Naive thymus-derived CD8-positive, alpha-beta T cell (primary cell): ENCODE measurements at places on chromosomes 7 and 10.

DNA sequence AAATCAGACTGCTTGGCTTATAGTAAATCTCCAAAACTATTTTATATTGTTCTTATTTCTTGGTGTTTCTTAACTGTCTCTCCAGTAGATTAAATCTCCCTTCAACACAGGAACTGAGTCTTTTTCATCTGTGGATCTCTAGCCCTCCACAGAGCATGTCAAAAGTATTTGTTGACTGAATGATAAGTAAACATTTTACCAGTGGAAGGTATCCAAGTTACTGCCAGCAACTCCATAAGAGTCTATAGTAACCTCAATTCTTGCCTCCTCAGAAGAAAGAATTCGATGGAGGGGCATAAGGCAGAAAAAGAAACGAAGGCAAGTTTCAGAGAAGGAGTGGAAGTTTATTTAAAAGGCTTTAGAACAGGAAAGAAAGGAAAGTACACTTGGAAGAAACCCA is 293.9 kb upstream of the DKK1 start:
- DNase-seq, result no peak

GRCh38 chr10:75771606-75772005 is 340.2 kb downstream of the LRMDA start:
- no peak for DNase-seq

DNA sequence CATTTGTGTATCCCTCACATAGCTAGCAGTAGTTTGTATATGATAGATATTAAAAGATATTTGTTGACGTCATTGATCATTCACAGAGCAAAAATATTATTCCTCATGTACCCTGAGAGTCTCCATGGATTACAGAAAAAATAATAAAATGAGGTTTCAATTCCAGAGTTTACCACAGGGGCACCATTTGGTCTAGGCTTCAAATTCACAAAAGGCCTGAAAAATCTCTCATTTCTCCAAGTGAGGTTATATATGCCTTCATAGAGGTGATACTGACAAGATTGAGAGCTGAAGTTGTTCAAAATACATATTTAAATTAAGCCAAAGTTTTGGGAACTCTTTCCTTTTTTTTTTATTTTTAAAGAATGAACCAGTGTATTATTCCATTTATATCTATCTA is 52.7 kb downstream of the TMEM26 start:
- no peak for DNase-seq

DNA sequence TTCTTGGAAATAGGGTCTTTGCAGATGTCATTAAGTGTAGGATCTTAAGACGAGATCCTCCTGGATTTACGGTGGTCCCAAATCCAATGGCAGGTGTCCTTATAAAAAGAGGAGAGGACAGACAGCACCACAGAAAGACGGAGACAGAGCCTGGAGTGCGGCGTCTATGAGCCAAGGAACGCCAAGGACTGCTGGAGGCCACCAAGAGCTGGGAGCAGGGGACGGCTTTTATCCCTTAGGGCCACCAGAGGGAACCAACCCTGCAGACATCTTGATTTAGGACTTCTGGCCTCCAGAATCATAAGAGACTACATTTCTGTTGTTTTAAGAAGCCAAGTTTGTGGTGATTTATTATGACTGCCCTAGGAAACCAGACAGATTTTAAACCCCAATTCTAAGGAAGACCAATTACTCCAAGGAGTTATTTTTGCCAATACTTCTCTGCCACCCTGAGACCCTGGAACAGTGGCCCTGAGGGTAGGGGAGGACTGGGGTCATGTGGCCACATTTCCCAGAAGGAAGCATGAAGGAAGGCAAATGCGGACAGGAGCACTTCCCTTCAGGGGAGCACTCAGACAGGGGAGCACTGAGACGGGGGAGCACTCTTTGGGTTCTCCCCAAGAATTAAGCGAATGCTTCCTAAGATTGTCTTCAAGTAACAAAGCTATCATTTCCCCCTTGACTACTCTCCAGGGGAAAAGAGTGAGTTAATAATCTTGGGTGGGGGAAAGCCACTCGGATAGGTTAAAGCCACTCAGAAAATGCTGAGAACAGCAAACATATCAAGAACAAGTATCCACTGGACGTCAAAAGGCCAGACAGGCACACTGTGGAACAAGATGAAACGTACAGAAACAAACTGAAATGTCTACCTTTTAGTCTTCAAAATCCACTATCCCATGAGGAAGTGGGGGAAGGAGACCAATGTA is 67.5 kb downstream of the CHST15 start:
- DNase-seq, result no peak

DNA sequence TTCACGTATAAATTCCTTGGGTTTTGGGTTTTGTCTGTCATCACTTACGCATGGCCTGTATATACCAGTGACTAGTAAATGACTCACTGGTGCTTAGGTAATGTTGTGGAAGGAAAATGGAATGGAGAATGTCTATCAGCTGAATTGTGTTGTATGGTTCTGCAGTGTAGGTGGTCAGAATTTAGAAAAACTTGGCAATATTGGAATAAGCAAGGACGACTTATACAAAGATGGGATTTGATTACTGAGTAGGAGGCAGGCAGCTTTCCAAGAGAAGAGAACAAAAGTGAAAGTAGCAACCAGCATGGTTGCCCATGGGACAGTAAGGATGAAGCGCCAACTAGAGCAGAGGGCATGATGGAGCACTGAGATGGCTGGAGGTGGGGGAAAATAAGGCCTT is 168.6 kb upstream of the CSTF2T start:
- DNase-seq, result no peak

DNA sequence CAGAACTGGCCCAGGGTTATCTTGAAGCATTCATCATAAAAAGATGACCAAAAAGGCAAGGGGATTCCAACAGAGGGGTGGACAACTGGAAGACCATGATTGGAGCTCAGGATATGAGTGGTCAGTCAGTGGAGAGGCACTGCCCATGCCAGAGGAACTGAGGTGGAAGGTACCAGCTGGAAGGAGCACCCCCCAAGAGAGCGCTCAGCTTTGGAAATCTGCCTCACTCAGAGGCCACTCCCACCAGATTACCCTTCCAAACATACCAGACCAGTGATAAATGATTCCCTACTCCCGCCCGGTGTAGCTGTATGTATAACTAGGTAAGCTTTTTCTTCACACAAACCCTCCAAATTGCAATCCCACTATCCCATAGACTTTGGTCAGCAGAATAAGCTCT is 257.0 kb upstream of the SLC26A5 start:
- DNase-seq, result no peak

GRCh38 chr10:33706191-33706590 is 371.7 kb upstream of the NRP1 start:
- no peak for DNase-seq

GRCh38 chr7:121192834-121193233 is 136.0 kb upstream of the WNT16 start:
- DNase-seq, result no peak

- no peak for DNase-seq
Observed at GRCh38 chr7:47188136-47188535, 393.8 kb downstream of the TNS3 start.

- no peak for DNase-seq
Observed at GRCh38 chr7:42227936-42228591, 8.9 kb downstream of the GLI3 start.

- no peak for DNase-seq
Observed at GRCh38 chr10:124827474-124827873, 25.9 kb downstream of the ABRAXAS2 start.

- no peak for DNase-seq
Observed at GRCh38 chr10:102299873-102300272, 54.5 kb downstream of the GBF1 start.

DNA sequence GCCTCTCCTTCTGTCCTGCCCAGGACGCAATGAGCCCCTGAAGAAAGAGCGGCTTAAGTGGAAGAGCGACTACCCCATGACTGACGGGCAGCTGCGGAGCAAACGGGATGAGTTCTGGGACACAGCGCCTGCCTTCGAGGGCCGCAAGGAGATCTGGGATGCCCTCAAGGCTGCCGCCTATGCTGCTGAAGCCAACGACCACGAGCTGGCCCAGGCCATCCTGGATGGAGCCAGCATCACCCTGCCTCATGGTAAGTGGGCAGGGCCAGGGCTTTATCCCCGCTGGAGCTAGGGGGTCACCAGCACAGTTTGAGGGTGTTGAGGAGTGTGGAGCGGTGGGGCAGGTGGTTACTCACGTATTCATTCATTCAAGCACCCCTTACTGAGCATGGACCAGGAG is 4.7 kb upstream of the ANKRD2 start:
- DNase-seq, result no peak

- no peak for DNase-seq
Observed at GRCh38 chr7:6256109-6256483, 16.3 kb downstream of the CYTH3 start.

DNA sequence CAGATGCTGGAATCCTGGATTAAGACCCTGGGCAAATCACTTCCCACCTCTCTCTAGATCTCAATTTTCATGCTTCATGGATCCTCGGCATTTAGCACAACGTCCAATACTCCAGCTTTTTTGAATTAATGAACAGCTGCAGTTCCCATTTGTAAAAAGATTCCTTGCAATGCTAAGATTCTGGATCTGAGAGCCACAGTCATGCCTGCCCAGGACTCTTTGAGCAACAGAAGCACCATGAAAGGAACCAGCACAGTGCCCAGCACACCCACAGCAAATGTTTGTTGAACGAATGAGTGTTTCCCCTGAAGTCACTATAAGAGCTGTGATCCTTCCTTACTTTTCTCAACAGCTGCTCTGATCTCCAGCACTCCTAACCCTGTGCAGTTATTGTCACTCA is 20.8 kb upstream of the DDIT4 start:
- no peak for DNase-seq

DNA sequence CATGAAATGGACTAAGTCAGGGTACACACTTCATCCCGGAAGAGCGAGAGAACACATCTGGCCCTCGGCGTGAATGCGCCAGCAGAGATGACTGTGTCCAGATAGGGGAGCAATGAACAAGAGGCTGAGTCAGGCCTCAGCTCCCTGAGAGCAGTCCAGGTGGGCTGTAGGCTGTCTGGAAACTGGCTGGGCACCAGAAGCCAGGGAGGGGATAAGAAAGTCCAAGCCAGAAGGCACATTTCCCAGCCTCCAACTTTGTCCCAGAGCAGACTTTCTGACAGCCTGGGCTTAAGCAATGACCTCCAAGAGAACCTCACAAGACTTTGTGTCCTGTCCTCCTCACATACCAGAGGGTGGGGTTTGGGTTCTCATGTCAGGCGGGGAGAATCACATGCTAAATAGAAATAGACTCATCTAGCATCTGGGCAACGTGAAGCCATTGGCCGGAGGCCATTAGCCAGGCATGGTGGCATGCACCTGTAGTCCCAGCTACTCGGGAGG is 157.2 kb downstream of the ARHGAP12 start:
- no peak for DNase-seq

DNA sequence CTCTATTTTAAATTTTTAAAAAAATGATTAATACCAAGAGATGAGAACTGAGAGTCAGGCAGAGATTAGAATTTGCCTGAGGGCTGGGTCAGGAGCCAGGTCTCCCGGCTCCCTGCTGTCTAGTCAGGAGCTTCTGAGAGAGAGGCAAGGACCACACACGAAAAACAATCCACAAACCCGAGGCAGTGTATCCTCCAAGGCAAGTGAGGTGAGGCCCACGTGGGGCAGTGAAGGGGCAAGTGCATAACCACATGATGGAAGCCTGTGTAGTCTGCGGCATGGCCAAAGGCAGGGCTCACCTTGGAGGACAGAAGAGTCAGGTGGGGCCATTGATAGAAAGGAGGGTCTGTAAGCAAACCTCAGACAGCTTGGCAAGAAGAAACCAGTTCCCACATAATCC is 541.2 kb upstream of the FOXK1 start:
- DNase-seq, result no peak

- DNase-seq, result no peak
Observed at GRCh38 chr10:102801496-102801895, 35.7 kb downstream of the CYP17A1 start.

- DNase-seq, result no peak
Observed at GRCh38 chr7:1104516-1105179, 16.7 kb downstream of the GPER1 start.

DNA sequence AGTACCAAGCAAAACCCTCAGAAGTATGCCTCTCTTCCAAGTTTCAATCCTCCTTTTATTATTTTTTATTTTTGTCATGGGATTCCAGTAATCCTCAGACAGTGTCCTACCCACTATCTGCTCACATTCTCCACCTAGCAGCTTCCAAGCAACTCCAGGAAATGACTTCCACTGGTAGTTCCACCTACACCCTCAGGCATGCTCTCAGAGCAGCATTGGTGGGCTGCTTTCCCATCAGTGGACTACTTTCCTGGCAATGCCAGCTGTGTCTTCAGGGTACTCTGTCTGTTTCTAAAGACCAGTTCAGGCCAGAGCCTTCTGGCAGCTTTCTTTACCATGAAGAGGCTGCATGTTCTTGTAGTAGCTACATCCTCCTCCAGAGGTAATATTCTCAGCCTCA is 244.0 kb downstream of the HGF start:
- no peak for DNase-seq

DNA sequence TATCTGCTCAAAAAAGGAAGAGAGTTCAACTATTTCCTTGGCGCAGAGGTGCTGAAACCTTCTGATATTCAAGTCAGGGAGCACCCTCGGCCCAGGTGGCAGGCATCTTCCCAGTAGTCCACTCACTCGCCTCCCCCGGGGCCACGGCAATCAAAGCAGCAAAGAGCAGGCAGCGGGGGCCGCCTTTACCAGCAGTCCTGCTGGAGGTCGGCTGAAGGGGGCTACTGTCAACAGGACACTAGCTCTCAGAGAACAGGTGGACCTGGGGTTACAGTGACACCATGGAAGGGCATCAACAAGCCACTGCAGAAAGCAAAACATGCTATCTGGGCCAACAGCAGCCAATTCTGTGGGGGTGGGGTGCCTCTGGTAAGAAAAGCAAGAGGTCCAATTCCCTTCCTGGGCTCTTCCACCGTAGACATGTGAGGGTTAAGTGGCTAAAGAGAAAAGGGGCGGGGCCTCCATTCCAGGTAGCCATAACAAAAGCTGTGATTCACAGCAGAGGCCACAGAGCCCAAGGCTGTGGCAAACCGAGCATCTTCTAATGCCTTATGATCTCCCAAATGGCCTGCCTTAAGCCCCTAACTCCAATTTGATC is 9.4 kb downstream of the FZD9 start:
- no peak for DNase-seq

DNA sequence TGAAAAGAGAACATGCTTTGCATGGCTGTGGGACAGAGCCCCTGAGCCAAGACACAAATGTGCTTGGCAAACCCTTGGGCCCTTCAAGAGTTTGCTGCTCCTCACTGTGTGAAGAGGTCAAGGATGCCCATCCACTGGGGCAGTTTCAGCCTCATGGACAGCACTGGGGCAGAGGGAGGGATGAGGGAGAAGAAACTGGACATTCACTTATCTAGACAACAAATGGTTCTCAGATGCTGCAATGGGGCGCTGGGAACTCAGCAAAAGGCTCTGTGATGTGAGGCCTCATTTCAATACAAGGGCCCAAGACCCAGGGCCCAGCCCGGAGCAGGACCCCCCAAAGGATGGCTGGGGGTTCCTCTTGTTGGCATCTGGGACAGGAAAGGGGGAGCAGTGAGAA is 49.1 kb downstream of the EBF3 start:
- DNase-seq, result no peak
